Stimulated activated CD4-positive, alpha-beta T cell treated with anti-CD3 and anti-CD28 coated beads, Interleukin-4, amount 100 ng/mL, for 1 hour (primary cell): ENCODE measurements at places on chromosomes 5 and 9.

GRCh38 chr5:148697180-148697808 lies 43.0 kb upstream of the HTR4 start:
- DNase-seq: no peak

GRCh38 chr5:72117307-72117706 lies 10.0 kb downstream of the MAP1B start:
- no peak for DNase-seq

DNA sequence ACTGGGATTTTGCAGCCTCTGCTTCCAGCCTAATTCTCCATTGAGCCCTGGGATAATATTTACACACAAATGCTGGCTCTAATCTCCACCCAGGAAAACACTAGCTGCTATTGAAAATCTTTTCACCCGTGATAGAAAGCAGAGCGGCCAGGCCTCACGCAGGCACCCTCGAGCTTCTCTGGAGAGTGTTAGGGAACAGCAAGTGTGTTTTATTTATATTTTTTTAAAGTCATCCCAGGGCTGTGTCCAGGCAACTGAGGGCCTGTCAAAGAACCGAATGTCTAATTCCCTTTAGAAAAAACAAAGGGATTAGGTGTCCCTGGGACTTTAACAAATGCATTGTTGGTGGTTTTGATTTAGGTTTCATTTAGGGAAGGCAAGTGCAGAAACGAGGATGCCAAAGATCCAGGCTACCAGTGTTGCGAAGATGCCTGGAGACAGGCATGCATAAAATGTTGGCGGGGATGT lies 51.2 kb upstream of the SPRY4 start:
- DNase-seq: no peak

- DNase-seq: no peak
Observed at GRCh38 chr9:36110434-36110833, 26.1 kb upstream of the GLIPR2 start.

- peak; percentile 55 for DNase-seq
Observed at GRCh38 chr5:10563110-10563944, 543 bp upstream of the ANKRD33B start.

GRCh38 chr5:77896338-77896737 lies 120.2 kb upstream of the TBCA start:
- no peak for DNase-seq
